ENCODE measurements at places on chromosomes 13 and 19.

DNA sequence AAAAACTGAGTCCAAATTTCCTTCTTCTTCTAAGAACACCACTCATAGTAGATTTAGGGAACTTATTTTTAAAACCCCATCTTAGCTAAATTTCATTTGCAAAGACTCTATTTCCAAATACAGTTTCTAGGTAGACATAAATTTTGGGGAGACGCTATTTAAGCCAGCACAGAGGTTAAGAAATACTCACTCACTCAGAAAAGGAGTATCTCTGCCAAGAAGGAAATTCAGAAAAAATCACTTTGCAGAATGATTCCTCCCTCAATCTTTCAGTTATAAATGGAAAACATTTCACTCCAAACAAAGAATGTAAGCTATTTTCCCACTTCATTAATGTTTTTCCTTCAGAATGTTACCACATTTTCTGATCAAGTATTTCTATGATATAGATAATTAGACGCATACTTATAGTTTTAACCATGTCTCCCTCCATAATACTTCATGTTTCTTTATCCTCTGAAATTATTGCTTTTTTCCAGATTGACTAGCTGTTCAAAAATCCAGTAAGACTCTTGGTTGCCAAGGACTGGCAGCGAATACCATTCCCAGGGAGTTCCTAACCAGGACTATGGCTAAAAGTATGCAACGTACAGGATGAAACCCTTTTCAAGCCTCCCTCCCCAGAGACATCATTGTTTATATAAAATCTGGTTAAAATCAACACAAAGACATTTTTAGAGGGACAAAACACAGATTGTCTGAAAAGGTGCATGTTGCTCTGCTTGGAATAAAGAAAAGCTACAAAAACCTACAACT lies 52.5 kb upstream of the RXFP2 start:
- DNase-seq, result no peak

DNA sequence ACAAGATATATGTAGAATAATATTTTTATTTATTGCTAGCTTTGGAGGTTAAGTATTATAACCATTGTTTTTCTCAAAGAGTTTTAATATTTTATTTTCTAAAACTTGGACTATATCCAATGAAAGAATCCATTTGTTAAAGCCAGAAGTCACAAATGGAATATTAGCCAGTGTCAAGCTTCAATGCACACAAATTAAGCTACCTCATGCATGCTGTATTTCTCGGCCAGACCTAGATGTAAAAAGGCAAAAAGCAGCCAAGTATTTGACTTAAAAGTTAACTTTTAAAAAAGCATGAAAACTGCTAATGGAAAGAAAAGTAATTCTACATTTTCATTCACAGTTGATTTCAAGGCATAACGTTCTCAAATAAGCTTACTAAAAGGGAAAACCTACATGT lies 160.0 kb upstream of the ATXN8OS start:
- DNase-seq, result no peak

DNA sequence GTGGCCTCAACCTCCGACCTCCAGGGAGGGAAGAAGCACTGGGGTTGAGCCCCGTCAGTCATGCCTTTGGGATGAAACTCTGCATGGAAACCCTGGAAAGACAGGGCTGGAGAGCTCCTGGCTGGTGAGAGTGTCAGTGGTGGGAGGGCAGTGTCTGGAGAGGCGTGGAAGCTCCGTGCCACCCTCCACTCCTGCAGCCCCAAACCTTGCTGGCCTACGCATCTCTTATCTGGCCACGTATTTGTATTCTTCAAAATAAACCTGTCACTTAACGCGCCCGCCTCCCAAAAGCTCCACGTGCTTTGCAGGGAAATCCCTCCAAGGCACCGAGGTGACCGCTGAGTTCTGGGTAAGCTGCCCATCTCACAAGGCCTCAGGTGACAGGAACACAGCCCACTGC lies 84.3 kb downstream of the TEX29 start:
- DNase-seq, result no peak

DNA sequence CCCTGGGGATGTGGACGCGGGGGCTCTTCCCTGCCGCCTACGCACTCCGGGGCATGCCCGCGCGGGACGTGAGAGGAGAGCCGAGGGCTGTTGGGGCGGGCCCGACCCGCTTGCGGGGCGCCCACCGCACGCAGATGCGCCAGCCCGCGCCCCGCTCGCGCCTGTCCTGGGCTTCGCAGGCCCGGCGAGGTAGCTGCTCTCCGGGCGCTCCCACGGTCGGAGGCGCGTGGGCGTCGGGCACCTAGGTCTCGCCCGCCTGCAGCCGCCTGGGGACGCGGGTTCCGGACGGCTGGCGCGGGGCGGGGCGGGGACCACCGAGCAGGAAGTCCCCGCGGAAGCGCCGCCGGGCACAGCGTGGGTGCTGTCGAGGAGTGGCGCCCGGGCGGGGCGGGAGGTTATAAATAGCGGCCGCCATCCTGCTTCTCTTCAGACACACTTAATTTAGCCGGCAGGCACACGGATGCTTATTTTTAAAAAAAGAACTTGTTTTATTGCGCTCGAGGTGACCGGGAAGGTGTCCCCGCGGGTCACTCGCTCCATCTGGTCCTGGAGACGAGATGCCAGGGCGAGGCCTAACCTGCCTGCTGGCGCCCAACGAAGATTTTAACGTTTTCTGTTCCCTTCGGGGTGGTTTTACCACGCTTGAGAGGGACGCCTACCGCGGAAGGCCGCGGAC lies 561 bp upstream of the GJA3 start:
- DNase-seq, result peak; percentile 41

- no peak for DNase-seq
Observed at GRCh38 chr19:50512999-50513745, 541 bp downstream of the ASPDH start.

- DNase-seq, result no peak
Observed at GRCh38 chr19:33683881-33684537, 62.3 kb downstream of the CHST8 start.

DNA sequence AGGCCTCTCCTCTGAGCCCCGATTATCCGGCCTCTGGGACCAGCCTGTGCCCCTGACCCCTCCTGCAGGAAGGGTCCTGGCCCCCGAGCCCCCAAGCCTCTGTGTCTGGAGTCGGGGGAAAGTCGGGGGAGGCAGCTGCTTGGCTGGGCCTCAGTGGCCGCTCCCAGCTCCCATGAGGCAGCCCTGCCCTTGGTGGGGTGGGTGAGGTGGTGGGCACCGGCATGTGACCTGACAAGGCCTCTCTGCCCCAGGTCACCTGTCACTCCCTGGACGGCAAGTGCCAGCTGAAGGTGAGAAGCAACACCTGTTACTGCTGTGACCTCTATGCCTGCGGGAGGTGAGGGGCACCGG lies 41.5 kb downstream of the TMEM255B start:
- DNase-seq, result no peak

DNA sequence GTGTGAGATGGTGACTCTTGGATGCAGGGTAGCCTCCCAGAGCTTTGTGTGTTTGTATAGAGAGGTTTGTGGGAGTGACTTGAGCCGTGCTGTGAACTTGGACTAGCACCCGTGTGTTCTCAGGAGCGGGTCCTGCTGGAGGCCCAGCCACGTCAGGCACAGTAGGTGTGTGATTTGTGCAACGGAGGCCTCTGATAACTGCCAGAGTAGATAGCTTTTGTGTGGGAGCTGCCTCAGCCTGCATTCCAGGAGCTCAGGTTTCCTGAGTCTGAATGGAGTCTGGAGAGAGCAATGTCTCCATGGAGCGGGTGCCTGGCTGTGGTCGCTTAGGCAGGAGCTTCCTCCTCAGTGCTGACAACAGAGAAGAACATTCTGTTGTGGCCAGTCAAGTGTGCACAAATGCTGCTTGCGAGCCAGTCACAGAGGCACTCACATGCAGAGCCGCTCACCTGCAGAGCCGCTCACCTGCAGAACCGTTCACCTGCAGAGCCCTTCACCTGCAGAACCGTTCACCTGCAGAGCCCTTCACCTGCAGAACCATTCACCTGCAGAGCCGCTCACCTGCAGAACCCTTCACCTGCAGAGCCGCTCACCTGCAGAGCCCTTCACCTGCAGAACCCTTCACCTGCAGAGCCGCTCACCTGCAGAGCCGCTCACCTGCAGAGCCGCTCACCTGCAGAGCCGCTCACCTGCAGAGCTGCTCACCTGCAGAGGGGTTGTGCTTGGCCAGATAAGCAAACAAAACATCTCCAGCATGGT lies 32.6 kb downstream of the TFDP1 start:
- DNase-seq, result no peak

DNA sequence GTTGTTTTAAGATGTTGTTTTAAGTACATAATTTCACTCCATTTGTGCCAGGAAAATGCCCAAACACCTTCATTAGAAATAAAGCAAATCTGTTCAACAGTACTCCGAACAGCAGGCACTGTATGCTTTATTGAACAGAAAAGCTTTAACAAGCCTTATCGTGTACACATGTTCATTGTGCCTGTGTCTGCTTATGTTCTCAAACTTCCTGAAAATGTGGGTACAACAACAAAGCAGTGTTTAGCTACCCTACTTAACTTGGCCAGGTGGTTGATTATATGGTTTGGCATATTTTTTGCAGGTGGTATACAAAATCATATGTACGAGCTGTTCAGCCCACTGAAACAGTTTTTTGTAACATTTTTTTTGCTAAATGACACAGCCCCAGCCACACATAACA lies 718.0 kb downstream of the DACH1 start:
- no peak for DNase-seq

GRCh38 chr13:51942189-51942588 lies 69.1 kb downstream of the ATP7B start:
- DNase-seq, result no peak

- DNase-seq, result no peak
Observed at GRCh38 chr19:57506163-57506562, 6.4 kb downstream of the ZNF773 start.

DNA sequence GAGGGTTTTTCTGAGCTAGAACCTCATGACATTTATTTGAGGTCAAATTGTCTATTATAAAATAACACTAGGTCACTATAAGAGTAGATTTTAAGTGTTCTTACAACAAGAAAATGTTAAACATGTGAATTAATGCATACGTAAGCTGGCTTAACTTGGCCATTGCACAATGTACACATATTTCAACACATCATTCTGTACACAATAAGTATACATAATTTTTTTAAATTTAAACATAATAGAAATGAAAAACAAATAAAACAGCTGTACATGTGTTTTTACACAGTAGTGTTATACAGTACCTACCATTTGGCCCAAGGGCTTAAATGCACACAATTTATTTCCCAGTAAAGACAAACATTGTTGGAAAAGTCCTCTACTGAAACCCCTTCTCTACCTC lies 269.9 kb downstream of the DACH1 start:
- no peak for DNase-seq

- no peak for DNase-seq
Observed at GRCh38 chr19:43759515-43759914, 4.8 kb upstream of the SMG9 start.

DNA sequence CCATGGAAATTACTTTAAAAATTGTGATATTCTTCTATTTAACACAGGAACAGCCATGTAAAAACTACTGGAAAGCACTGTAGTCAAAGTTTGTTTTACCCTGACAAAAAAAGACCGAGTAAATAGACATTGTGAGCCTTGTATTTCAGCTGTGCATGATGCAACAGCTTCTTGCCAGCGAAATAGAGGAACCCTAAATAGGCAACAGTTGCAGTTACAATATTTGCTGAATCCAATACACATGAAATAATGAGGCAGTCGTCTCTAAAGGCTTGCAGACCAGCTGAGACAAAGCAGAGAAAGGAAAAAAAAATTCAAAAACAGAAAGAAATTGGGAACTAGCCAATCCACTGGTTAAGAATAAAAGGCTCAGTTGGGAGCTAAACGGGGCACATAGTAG lies 1001.1 kb downstream of the OLFM4 start:
- DNase-seq, result no peak

- DNase-seq, result no peak
Observed at GRCh38 chr13:64347664-64348063, 2882.5 kb downstream of the PCDH9 start.

DNA sequence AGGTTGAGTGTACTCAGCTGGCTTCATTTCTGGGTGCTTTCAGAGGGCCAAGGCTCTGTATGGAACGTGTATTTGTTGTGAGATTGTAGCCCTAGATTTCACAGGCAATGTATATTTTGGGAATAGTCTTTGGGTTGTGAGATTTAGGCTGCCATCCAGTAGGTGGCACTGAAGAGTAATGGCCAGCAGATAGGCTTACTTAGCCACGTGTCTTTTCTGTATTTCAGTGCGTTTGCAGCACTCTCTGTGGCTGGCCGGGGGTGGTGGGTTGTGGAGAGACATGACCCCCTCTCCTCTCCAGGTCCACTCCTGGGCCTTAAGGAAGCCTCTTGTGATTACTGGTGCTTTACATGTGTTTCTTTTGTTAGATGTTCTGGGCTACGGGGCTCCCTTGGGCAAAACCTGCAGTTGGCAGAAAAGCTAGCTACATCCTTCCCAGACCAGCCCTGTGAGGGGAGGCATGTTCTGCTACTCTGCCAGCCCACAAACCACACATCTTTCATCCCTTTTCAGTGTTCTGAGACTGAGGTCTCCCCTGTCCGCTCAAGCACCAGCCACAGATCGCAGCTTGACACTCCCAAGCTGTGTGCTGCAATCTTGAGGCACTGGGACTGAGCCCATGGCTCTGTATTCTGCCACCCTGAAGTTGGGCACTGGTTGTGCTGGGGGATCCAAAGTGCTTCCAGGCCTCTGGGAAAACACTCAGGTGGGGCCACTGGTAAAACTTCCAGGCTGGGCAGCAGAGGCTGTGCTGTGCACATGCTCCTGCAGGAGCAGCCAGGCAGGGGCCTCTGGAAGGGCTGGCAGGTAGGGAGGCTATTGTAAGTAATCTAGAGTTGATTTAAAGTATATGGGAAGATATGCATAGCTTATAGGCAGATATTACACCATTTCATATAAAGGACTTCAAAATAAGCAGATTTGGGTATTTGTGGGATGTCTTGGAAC lies 1096.8 kb upstream of the PCDH20 start:
- DNase-seq, result no peak

Measured in stimulated activated CD4-positive, alpha-beta T cell treated with anti-CD3 and anti-CD28 coated beads, Interleukin-15, amount 100 ng/mL, for 1 hour (primary cell).